Left kidney (tissue), 8 donors: ENCODE measurements at places on chromosomes 3 and 15. TPM values are rescaled to one million over a fixed set of nuclear protein-coding genes. Genes with fewer than 3 reads are reported as not detected.

Gene TRH
- polyA plus RNA-seq, result 0.12 TPM

Gene SH2D7
- polyA plus RNA-seq, result 0.98 TPM

Gene PTPRG
- 95.1 TPM for polyA plus RNA-seq

Gene CASR
- 24.9 TPM for polyA plus RNA-seq

Gene ERC2
- polyA plus RNA-seq, result 3.9 TPM

Gene CACNA2D3
- polyA plus RNA-seq, result 1.6 TPM

Gene HMG20A
- 77.0 TPM for polyA plus RNA-seq

Gene PLSCR2
- 1.0 TPM for polyA plus RNA-seq

Gene TPRG1
- polyA plus RNA-seq, result 0.68 TPM

Gene IL5RA
- polyA plus RNA-seq, result 0.73 TPM

- DNase-seq, result no peak
Measured at GRCh38 chr3:50147861-50148260, 7.3 kb upstream of the SEMA3F start.

- DNase-seq, result no peak
Measured at GRCh38 chr3:69309814-69310213, 76.1 kb downstream of the FRMD4B start.

GRCh38 chr15:45116482-45117307 is 2.6 kb downstream of the DUOXA2 start:
- no peak for DNase-seq

DNA sequence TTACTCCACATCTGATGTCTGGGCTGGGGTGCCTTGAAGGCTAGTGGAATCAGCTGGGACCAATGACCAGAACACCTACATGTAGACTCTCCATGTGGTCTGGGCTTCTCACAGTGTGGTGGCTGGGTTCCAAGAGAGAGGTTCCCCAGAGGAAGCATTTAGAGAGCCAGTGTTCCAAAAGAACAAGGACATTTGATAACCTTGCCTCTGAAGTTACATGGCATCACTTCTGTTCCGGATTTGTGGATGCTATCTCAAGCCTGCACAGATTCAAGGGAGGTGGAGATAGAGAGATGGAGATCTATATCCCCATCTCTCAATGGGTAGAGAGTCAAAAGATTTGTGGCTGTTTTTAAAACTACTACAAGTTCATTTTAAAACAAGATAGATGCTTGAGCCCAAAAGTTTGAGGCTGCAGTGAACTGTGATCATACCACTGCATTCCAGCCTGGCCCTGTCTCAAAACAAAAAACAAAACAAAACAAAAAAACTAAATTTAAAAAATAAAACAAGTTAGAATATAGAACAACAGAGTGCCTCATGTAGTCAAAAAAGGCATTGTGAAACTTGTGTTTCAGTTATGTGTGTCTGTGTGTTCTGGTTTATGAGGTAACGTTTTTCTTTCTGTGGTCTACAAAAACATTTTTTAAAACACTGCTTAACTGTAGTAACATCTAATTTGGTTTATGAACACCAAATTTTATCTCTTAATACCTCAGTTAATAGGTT is 44.8 kb downstream of the PDE8A start:
- no peak for DNase-seq

DNA sequence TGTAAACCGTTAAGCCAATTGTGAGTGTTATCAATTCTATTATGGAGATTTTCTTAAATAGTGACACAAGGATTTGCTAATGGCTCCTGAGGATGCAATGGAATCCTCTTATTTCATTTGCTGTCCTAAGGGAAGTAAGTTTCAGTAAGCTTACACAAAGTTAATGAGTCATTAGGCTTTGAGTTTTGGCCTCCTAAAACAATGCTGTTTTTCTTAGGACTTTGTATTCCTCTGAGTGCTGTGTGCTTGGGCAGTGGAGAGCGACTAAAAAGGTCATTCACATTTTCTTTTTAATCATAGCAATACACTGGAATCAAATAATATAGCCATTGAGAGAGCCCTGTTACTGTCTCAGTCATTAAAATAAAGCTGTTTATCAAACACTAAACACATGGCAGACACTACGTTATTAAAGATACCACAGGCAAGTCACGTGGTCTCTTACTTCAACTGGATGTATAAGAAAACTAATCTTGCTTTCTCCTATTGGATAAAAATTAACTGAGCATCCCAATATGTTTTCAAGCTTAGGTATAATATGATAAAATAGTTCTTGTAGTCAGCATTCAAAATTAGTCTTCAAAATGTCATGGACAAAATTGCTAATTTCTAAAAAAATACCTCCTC is 290.8 kb downstream of the NLGN1 start:
- peak; percentile 15 for DNase-seq

DNA sequence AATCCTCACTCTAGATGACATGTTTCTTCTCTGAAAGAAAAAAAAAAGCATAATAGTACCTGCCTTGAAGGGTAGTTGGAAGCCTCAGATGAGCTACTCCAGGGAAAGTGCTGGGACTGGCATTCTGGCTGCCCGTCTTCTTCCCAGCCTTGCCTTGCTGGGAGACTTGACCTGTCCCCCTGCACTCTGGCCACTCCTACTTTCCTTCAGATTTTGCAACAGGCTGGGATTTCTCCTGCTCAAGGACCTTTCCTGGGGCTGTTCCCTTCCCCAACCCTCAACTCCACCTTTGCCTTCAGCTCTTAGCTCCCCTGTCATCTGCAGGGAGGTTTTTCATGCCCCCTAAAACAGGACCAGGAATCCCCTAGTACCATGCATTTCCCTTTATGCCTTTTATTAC is 609.9 kb upstream of the CFAP20DC start:
- no peak for DNase-seq

DNA sequence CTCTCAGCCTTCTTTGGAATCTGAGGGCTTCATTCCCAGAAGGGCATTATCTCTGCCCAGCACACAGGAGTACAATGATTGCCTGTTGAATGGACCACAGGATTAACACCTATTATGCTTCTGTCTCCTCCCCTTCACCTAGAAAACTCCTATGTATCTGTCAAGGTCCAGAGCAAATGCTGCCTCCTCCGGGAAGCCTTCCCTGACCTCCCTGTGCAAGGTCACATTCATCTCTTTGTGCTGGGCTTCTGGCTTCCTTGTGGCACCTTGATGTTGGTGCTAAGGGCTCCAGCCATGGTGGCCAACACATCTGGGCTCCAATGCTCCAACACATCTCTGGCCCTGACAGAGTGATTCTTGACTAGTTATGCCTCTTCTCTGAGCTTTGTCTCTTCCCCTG is 49.9 kb upstream of the ATP2B2 start:
- no peak for DNase-seq

- DNase-seq, result no peak
Measured at GRCh38 chr3:108085810-108086350, 5.0 kb downstream of the CD47 start.

DNA sequence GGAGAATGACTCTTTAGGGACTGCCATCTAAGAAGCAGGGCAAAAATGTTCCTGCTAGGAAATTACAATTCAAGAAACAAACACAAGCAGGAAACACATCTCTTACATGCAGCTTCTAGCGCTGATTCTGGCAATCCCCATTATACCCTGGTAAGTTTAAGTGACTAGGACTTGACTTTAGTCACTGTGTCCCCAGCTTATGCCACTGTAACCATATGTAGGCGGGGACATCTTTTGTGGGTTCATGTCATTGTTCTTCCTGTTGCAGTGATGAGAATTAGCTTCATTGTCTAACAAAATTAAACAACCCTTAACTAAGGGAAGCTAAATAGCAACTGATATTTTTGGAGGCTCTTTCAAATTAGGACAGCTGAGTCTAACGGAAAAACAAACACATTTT is 17.9 kb upstream of the FAM81A start:
- no peak for DNase-seq
